AG10803 (cell line): ENCODE measurements at places on chromosomes 4 and X.

- no peak for DNase-seq
Observed at GRCh38 chrX:30060718-30061117, 154.6 kb upstream of the MAGEB2 start.

GRCh38 chr4:32840461-32841189 is 2120.5 kb downstream of the PCDH7 start:
- DNase-seq: no peak

- DNase-seq: peak; percentile 46
Observed at GRCh38 chr4:187128976-187129375, 405.3 kb upstream of the FAT1 start.

DNA sequence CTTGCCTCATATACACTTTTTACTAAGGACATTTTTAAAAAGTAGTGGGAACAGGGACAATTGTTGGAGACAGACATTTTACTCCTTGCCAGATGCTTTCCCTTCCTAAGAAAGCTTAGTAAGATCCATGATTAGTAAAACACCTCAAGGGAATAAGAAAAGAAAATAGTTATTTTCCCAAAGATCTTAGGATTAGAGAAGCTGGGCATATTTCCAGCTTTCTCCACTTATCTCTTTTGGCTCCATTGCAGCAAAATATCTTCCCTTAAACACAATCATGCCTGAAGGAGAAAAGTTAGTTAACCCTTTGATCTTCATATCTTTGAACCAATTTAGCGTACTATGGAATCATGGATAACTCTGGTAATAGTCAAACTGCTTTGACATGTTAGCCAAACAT is 257.9 kb downstream of the PCDH18 start:
- DNase-seq: no peak

DNA sequence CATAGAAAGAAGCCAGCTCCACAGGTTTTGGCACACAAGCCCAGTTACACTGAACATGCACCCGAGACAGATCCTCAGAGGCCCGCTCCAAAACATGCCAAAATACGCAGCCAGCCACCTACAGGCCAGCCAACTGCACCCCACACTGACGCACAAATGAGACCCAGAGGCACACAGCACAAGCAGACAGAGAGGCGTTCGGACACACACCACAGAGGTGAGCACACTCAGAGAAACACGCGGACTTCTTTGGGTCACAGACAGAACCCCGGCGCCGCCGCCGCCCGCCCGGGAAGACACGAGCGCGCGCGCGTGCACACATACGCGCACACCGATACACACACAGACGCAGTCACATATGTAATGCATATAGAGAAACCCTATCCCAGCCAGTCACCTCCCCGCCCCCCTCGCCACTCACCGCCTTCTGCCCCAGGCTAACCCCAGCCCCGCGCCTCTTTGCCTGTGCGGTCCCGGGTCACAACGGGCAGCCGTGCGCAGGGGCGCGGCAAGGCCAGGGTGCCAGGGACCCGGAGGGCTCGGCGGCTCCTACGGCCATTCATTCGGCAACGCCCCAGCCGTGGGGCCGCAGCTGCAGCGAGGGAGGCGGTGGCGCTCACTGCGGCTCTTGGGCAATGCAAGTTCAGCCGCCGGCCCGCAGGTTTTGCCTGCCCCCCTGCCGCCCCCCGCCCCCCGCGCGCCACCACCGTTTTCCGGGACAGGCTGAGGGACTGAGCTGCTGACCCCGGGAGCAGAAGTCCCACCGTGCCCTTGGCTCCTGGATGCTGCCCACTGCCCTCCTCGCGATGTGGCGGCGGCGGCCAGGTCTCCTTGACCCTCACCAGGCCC is 553 bp downstream of the SEPTIN6 start:
- DNase-seq: peak; percentile 34

- no peak for DNase-seq
Observed at GRCh38 chrX:45888518-45888917, 656.7 kb downstream of the ZNF674 start.

DNA sequence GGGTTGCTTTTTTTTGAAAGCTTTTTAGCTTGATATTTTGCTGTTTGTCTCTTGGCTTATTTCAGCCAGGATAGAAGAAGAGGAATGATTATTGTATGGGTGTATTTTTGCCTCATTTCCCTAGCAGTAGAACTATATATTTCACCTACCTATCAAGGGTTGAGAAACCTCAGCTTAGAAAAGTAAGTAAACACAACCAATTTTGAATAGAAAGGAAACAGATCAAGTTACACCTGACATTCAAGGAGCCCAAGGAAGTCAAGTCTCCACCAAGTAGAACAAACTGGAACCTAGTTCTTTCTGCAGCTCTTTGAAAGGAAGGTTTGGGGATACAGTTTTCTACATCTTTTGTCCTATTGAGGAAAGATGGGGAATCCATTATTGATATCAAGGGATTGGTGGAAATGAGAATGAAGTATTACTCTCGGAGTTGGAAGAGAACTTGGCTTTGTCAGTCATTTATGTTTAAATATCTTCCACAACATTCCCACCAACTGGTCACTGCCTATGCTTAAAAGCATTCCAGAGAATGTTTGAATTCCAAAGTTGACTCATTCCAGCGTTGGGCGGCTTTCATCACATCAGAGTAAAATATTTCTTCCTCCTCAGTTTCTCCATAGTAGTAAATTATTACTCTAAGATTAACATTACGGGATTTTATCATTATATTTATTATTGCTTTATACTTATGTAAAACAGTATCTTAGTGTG is 207.8 kb upstream of the CNKSR2 start:
- peak; percentile 52 for DNase-seq

DNA sequence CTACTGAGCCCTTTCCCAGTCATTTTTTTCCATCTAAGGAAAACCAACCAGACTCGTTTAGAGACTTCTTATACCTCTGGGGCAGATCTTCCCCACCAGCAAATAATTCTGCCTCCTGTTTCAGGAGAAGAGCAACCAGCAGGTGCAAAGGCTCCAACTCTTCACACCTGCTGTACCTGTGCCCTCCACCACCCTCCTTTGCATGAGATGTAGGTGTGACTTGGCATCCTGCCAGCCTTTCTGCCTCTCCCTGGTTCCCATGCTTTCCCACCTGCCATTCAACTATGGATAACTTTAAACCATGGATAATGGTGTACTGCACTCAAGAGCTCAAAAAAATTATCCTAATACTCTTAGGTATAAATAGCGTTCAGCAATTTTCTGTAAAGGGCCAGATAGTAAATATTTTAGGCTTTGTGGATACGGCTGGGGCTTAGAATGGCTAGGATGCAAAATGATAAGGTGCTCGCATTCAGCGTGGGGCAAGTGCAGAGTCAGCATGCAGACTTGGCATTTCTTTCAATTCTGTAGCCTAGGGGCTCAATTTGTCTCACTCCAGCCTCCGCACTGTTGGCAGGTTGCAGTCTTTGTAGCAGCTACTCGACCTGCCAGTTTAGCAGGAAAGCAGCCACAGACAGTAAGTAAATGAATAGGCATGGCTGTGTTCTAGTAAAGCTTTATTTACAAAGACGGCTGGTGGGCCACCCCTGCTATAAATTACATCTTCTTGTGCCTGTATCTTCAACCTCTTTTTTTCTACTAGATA is 79.8 kb downstream of the HCCS start:
- DNase-seq: no peak

- DNase-seq: no peak
Observed at GRCh38 chrX:150160656-150161055, 202.5 kb upstream of the MAMLD1 start.

- no peak for DNase-seq
Observed at GRCh38 chrX:31893525-31893924, 821.7 kb upstream of the FTHL17 start.
